ENCODE measurements at places on chromosomes 13 and 19.

DNA sequence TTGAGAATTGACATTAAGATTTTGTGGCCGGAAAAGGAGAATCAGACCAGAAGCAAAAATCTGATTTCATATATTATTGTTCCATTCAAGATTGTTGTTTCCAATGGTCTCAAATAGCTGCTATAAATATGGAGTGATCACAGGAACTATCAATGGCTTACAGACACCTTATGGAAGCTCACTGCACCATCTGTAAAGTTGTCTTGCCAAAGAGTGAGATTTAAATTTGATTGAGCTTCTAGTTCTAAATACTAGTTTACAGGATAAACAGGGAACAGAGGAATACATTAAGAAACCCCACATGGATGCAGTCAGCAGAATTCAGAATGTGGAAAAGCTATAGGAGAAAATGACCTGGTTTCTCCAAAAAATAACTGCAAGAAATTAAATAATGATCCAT, 47.0 kb upstream of the CALM3 start:
- DNase-seq = no peak

DNA sequence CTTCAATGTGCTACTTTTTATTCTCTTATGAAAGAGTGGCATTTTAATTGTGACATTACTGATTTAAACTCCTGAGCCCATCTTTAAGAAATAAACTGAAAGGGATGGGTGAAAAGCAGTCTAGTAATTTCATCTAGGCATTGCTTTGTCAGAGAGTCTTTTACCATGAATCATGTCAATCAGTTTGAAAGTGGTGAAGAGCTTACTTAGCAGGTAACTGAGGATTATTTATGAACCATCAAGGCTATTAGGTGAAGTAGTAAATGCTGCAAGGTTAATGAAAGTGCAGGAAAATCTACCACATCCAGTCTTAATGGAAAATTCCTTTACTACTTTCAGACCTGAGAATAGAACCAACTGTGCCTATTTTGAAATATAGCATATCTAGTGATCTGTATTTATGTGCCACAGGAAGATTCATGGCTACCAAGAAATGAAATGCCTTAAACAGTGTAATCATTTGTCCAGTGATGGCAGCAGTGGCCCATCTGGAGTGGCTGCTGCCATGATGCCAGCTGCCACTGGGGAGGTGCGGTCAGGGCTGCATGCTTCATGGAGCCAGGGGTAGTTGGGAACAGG, 368.9 kb downstream of the SLITRK6 start:
- no peak for DNase-seq

- no peak for DNase-seq
Measured at GRCh38 chr13:106756446-106756845, 188.5 kb upstream of the ARGLU1 start.

DNA sequence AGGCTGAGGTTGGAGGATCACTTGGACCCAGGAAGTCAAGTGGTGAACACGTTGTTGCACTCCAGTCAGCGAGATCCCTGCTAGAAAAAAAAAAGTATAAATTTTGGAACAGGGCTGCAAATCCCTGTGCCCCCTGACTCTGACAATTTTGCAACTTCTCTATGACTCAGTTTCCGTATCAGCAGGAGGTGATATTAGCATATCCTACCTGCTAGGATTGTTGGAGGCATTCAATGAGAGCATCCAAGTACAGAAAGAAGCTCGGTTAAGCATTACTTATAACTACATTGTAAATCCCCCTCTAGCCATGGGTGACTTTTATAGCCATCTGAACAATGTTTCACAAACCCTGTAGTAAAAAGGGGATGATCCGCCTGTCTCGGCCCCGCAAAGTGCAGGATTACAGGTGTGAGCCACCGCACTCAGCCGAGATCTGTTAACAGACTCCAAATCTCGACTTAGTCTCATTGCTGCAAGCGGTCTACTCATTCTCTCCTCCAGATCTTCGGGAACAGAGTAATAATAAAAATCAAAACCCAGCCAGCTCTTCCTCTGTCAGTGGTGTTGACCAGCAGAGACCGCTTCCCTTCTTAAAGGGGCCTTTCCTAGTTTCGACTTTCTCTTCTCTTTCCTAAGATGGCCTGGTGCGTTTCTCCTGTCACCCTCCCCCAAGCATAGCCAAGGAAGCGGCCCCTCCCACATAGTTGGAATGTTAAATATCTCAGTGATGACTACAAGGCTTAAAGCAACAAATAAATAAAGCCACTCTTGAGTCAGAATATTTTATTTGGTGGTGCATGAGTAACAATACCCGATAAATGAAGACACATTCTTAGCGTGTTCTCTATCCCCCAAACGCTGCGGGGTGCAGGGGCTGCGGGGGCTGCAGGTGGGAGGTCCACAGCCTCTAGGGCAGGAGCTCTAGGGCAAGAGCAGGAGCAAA, 10.3 kb upstream of the BICRA start:
- no peak for DNase-seq

DNA sequence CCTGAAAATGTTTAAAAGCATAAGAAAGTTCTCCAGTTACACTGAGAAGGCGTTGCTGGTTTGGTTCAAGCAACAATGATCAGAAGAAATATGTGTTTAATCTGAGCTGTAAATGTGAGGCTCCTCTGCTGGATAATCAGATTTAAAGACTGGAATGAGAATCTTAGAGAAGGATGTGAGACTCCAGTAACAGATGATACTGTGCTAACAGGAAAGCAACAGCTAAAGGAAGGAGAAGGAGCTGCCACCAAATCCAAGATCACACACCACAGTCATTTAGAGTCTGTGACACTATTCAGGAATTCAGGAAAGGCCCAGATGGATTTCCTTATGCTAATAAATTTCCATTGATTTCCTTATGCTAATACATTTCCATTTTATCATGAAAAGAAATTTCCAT, 16.9 kb downstream of the DCLK1 start:
- no peak for DNase-seq

DNA sequence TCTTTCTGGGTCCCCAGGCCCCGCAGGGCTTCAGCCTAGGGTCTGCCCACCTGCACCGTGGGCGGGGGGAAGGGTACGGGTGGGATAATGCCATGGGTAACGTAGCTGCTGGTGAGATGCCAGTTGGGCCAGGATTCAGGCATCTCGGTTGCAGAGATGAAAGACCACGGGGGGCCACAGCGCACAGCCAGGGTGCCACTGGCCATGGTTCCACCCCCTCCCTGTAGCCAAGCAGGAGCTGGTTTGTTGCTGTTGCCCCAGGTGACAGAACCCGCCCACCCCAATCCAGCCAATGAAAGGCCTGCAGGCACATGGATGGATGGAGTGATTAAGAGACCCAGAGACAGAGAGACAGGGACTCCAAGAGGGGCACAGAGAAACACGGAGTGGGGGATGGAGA, 1.0 kb upstream of the CGB7 start:
- no peak for DNase-seq

DNA sequence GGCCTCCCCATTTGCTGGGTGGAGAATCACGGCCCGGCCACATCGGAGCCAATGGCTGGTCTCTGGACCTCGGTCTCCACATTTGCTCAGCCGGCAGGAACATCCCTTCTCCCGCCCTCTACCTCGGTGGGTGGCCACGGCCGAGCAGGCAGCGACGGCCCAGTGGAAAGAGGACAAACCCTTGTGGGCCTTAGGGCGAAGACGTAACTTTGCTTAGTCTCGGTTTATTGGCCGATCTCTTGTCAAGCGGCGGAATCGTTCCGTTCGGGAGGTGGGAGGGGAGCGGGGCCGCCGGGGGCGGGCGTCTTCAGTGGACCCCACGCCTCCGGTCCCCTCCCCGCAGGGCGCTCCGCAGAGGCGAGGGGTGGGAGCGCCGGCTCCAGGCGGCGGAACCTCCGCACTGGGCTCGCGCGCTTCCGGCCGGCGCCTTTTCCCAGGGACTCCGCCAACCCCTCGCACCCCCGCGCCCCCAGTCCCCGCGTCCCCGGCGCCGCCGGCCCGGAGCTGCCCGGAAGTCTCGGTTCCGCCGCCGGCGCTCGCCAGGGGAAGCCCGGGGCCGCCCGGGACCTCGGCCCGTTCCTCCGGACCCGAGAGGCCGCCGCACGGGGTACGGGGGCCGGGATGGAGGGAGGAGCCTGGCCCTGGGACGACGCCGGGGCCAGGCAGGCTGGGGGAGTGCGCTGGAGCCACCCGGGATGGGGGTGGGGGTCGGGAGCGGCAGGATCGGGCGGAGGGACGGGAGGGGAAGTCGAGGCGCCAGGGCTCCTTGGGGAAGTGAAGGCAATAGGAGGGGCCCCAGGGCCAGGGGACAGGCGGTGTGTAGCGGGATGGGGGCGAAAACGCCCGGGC, at the start of gene ZNF580:
TSS of gene ZNF580 (plus strand) at position 426 of the 849 bp plus-strand sequence. CDS start 1,507 bp downstream, outside the sequence.
- DNase-seq = peak; percentile 33

- no peak for DNase-seq
Measured at GRCh38 chr13:25172303-25172630, 179 bp upstream of the AMER2 start.

- DNase-seq = no peak
Measured at GRCh38 chr19:3033595-3034405, 4.7 kb upstream of the TLE2 start.

DNA sequence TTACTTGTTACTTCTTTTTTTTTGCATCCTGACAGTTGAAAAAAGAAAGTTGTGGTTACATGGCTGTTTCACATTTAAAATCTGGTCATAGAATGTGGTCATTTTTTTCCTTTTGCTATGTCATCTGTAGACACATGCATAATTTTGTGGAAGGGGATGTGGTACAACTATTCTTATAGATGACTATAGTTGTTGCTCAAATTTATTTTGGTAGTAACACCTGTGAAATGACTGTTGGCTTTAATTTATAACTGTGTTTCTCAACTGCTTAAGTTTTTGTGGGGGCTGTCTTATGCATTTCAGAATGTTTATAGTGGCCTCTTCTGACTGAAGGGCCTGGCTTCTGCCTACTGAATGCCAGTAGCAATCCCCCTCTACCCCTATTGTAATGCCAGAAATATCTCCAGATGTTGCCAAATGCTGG, 130.5 kb downstream of the PAN3 start:
- no peak for DNase-seq

GRCh38 chr13:66503890-66504289, 726.2 kb downstream of the PCDH9 start:
- no peak for DNase-seq

- DNase-seq = no peak
Measured at GRCh38 chr13:98974053-98974452, 3.8 kb downstream of the DOCK9 start.

- DNase-seq = no peak
Measured at GRCh38 chr13:49183672-49184325, 36.3 kb upstream of the MLNR start.

DNA sequence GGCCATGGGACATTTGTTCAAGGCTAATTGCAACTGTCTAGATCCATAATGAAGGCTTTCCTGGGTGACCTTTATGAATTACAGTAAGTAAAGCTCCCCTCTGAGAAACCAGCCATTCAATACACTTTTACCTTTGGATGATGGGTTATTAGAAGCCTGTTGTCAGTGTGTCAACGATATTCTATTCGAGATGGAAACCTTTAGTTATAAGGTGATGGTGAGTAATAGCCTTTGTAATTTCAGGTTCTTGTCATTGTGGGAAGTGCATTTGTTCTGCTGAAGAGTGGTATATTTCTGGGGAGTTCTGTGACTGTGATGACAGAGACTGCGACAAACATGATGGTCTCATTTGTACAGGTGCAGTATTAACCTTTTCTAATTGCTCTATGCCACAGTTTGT, 261.7 kb downstream of the ITGBL1 start:
- DNase-seq = no peak

GRCh38 chr13:31121379-31122140, 40.1 kb downstream of the HSPH1 start:
- DNase-seq = no peak

DNA sequence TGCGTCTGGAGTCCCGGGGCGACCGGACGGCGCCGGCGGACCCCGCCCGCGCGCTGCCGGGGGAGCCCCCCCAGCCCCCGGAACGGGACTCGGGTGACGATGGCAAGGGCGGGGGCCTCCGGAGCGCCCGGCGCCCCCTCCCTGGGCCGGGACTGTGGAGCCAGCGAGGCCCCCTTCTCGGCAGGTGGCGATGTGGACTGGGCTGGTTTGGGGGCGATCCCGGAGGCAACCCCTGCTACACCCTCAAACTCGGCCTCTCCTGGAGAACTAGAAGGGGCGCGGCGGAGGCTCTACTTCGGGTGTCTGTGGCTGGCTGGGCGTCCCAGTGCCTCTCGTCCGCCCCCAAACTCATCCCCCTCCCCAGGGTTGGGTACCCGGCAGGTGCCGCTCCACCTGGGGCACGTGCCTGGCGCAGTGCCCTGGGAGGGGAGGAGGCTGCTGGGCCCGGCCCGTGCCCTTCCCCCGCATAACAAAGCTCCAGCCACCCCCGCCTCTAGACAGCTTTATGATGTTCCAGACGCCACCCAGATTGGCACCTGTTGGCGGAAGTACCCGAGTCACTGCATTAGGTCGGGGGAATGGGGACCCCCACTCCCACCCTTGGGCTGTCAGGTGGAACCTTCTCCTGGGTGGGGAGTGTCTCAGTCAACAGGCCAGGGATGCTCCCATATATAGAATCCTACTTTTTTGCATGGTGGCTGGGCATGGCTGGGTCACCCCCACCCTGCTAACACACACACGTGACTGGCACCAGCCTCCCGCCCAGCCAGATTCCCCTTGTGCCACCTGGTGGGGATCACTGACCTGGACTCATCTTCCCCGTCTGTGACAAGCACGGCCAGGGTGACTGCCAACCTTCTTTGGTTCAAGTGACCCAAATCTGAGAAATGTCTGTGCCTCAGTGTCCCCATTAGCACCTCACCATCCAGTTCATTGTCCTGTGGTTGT, 722 bp downstream of the PKN1 start:
- peak; percentile 54 for DNase-seq

DNA sequence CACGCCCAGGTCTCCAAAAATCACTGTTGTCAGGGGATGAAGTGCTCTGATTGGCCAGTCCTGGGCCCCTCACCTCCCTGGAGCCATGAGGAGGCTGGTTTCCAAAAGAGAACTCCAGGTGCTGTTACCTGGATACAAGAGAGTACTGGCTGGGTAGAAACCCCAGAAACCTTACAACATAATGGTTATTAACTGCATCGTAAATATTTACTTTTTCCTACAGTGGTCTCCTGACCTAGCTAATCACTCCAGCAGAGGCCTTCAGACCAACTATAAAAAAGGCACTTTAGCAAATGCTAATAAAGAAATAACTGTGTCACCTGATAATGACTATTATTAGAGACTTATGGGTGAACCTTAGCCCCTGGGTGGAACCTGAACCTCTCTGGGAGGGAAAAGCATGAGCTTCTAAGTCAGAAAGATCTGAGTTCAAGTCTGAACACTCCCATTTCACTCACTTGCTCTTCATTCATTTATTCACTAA, 1.5 kb upstream of the IGSF23 start:
- DNase-seq = peak; percentile 44

GRCh38 chr19:49393881-49394280, 5.8 kb downstream of the KASH5 start:
- no peak for DNase-seq

Measured in DMS79 (cell line).